ENCODE measurements at places on chromosomes 2 and 18.

DNA sequence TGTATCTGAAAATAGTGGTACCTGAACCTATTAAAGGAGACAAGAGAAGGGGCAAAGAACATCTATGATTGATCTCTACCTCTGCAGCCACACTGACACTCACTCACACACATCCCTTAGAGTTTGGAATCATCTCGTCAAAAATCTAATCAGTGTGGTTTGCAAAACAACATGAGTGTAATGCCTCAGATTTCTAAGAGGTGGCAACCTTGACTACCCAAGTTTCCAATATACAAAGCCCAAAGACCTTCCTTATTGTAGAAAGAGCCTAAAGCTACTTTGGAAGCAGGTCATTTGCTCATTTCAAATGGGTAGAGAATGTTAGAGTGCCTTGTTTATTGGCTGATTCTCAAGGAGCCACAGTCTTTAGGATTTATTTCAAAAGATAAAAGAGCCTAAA, 444.9 kb downstream of the ARHGAP15 start:
- DNase-seq = no peak

- DNase-seq = no peak
These were observed 134.1 kb upstream of the DLGAP1 start for GRCh38 chr18:4589056-4589800.

DNA sequence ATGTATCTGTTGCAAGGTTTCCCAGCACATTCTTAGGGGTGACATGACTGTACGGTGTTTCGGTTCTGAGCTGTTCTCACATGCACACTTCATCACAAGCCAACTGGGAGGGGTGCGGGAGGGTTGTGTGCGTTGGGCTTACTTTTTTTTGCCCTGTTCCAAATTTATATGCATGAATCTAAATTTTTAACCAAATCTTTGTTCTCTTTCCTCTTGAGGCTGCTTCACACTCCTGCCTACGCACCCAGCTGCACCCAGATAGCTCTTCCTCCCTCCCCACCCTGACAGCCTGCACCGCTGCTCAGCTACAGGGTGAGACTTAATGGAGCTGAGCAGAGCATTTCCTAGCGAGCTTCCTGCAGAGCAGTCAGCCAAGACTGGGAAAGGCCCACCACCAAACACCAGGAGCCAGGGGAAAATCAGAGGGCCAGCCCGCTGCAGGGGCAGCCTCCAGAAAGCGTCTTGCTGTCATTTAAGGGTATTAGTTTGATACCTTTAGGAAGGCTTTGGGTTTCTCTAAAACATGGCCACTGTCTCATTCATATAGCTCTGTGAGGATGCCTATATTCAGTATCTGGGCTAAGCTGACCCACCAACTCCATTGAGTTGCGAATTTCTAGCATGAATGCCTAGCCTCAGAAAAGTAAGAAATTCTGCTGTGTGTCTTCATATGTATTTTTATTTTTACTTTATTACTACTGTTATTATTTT, 84.5 kb downstream of the POU3F3 start:
- DNase-seq = no peak

DNA sequence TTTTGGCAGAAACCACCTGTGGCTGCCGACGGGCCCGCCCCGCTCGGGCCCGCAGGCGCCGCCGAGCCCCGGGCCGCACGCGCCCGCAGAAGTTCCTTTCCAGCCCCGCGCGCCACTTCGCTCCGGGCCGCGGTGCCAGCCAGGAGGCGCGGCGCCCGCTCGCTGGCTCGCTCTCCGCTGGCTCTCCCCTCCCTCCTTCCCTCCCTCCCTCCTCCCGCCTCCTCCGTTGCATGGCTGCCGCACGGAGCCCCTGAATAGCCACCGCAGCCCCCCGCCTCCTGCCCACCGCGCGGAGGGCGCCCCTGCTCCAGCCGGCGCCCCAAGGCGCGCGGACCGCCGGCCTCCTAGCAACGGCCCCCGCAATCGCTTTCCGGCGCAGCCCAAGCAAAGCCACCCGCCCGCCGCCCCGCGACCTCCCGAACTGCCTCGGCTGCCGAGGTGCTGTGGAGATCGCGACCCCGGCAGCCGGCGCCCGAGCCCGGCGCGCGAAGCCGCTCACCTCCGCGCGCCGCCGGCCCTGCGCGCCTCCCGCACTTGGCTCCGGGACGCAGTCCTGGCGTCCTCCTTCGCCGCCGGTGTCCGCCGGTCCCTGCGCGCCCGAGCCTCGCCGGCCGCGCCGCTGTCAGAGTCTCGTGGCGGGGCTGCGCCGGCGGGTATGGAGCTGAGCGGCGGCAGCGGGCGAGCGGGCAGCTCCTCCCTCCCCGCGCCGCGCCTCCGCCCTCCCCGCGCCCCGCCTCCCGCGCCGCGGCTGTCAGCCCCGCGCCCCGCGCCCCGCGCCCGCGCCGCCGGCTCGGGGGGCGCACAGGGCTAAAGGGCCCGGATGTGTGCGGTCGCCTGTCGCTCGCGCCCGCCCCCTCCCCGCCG, at the start of gene ZBTB7C:
Gene ZBTB7C, minus strand, starts transcription at position 657 of the 864 bp plus-strand sequence.
- DNase-seq = peak; percentile 7

GRCh38 chr2:68223419-68223818, 28.9 kb downstream of the PPP3R1 start:
- no peak for DNase-seq

DNA sequence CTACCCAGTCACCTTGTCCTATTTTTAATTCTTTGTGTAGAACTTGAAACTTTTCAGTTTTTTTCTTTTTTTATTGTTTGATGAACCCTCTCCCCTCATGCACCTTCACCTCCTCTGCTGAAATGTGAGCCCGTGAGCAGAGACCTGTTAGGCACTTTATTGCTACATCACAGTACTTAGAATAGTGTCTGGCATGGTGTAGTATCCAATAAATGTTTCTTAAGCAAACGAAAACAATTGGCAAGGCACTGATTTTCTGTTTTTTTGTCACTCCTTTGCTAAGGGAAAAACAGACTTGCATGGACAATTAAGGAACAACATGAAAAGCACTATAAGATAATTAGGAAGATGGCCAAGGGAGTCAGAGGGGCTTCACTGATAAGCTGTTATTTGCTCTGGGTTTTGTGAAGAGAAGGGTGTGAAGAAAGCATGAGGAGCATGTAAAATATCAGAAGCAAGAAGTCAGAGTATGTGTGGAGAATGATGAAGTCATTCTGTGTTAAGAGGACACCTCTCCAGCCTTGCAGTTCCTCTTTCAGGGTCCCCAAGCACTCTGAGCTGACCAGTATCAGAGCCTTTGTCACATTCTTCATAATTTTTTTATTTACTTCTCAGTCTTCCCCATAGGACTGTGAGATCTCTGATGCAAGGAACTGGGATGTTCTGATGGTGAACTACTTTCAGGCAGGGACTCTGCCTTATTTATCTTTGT, 99.7 kb upstream of the CAVIN2 start:
- no peak for DNase-seq

- DNase-seq = no peak
These were observed 4.6 kb downstream of the PTGR3 start for GRCh38 chr18:75204269-75204731.

DNA sequence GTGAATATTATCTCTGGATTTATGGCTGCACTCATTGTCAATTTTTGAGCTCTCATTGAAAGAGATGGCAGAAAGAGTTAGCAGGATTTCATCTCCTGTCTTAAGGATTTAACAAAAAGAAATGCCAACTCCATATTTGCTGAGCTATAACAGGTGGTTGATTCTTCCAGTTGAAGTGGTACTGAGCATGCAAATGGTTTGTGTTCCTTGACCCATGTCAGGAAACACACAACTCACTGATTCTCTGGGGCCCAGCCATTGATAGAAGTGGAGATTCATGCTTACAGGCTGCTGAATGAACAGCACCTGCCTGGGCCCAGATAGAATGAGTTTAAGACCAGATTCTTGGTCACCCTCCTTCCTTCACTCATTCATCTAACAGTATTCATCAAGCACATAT, 128.8 kb downstream of the CERS6 start:
- DNase-seq = no peak

DNA sequence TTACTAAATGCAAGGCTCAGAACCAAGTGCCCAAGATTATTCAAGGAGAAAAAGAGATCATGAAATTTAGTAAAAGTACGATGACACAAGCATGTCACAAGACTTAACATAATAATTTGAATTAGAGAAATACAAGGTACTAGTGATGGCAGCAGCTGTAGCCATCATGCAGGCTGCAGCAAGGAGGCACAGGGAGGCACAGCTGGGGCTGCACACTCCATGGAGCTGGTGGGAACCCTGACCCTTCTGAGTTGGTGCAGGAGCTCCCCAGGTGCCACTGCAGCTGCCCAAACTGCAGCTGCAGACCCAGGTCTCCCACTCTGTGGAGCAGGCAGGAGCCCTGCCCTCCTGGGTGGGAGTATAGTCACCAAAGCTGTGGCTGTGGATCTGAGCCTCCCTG, 46.0 kb downstream of the COL3A1 start:
- DNase-seq = no peak

DNA sequence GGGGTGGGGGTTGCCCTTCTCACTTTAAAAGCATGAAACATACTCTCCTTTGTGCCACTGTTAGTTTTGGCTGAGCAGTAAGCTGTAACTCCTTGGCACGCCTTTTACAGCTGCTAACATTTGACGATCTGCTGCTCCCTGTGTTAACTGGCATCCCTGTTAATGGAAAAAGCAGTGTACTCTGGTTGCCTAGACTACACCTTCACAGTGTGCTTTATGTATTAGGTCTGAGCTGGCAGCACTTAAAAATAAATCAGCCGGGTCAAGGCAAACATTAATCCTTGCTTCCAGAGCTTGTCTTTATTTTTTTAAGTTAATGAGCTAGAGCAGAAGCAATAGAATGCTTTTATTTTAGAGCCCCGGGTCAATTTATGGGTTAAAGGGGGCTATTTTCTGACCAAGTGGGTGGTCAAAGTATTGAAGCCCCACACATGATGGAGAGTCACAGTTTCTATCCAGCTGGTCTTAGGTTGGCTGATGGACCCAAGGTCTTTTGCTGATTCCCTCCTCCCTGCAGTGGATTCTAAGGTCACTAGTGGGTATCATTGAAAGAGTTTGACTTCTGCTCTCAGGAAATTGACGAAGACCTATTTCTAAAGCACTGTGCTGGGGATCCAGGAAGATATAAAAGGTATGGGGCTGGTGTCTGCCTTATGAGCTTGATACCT, 54.5 kb downstream of the CFAP221 start:
- DNase-seq = no peak

DNA sequence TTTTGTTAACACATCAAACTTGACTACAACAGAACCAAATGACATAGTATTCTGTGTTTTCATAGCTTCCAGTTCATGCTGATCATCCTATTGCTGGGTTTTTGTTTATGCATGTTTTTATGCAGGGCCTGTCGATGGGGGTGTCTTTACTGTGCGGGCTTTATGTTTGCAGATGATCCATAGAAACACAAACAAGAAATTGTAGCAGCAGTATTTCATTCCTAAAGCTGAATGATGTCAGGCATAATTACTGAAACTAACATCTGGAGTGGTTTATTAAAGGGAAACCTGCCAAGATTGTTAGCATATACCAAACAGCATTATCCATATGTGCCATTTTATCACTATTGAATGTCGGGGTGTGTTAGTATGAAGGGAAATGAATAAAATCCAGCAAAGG, 129.7 kb downstream of the PTPRM start:
- DNase-seq = no peak

GRCh38 chr2:60408811-60409530, 144.5 kb downstream of the BCL11A start:
- no peak for DNase-seq

GRCh38 chr2:221574231-221574570, 2.1 kb upstream of the EPHA4 start:
- no peak for DNase-seq

DNA sequence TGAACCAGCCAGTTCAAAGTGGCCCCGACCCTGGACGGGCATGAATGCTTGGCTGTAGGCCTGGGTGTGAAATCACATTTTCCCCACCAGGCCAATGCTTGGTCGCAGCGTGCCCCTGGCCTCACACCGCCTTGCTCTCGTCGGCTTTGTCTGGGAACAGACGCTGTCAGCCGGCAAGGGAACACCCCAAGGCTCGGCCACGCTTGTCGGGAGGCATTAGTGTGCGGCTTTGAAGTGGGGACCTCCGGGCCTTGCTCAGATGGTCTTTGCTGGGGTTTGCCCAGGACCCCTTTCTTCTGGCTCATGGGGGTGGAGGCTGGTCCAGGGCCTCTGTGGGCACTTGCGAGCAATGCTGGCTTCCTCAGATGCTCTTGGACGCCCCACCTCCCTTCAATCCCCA, 79.1 kb downstream of the INHBB start:
- DNase-seq = no peak

DNA sequence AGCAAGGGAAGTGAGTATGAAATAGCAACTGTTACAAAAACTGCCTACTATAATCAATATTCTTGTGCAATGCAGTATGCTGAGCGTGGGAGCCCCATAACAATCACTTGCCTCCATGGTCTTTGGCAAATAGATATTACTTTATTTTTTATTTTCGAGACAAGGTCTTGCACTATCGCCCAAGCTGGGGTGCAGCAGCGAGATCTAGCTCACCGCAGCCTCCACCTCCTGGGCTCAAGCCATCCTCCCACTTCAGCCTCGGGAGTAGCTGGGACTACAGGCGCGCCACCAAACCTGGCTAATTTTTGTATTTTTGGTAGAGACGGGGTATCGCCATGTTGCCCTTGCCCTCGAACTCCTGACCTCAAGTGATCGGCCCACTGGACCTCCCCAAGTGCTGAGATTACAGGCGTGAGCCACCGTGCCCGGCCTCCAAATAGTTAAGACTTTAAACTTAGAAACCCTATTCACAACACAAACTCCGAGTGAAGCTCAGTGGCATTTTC, 1.2 kb upstream of the CCNT2 start:
- DNase-seq = no peak

Data from CD4-positive, alpha-beta T cell treated with Interleukin-12 subunit alpha and Interleukin-12 subunit beta, for 1 hour (primary cell).